Melanocyte of skin (primary cell): ENCODE measurements at places on chromosomes 1 and 21. TPM values are rescaled to one million over a fixed set of nuclear protein-coding genes. Genes with fewer than 3 reads are reported as not detected.

The ZNF697 gene
- total RNA-seq, result 31.3 and 35.3 TPM in 2 replicates

The SELE gene
- under 0.01 TPM in 1 of 2 replicates, not detected in the other for total RNA-seq

The ARHGEF10L gene
- total RNA-seq, result 20.0 and 29.3 TPM in 2 replicates

The ACTN2 gene
- total RNA-seq, result 0.34 and 1.5 TPM in 2 replicates

The CELA3A gene
- total RNA-seq, result not detected in 2 replicates
